ENCODE measurements at places on chromosomes 3 and 15.

- H3K27ac ChIP-seq = no peak overlapping the region
- no peaks in the 10 kb centered on the region for H3K4me1 ChIP-seq
- DNase-seq = no peak
- H3K4me3 ChIP-seq = no peak overlapping the region
Measured at GRCh38 chr3:128262457-128262856, 109.2 kb downstream of the EEFSEC start.

DNA sequence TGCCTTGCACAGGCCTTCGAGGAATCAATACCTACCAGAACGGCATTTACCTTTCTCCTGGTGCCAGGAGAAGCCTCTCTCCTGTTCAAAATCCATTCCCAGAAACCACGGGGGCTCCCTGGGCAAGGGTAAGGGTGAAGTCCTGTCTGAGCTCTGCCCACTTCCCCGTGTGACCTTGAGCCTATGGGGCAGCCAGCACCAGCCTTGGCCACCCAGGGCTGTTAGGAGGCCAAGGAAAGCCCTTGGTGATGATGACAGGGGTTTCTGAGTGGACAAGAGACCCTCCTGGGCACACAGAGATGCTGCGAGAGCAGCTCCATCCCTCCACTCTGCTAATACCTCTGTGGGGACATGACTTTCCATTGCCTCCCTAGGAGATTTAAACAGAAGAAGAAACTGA, 5.9 kb downstream of the SCN5A start:
- peaks cover 19% of the 10 kb centered on the region for H3K4me1 ChIP-seq
- no peak overlapping the region for H3K27ac ChIP-seq
- no peaks in the 10 kb centered on the region for H3K36me3 ChIP-seq
- peaks cover 92% of the 10 kb centered on the region for H3K27me3 ChIP-seq
- DNase-seq = no peak

DNA sequence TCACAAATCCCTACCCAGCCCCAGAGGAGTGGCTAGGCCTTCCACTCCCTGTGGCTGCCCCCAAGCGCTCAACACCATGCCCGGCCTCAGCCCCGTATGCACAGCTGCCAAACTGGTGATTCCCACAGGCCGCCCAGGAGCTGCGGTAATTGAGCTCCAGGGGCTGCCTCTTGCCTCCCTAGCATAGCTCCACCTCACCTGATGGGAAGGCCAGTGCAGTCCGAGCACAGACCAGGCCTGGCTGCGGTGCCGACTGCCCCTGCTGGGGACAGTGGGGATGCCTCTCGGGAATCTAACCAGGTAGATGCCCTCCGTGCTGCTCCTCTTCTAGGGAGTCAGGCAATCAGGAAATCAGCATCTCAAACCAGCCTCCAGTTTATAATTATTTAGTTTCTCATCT, 25.9 kb downstream of the SCN5A start:
- no peak overlapping the region for H3K4me3 ChIP-seq
- DNase-seq = no peak
- no peaks in the 10 kb centered on the region for H3K27me3 ChIP-seq
- H3K27ac ChIP-seq = no peak overlapping the region

DNA sequence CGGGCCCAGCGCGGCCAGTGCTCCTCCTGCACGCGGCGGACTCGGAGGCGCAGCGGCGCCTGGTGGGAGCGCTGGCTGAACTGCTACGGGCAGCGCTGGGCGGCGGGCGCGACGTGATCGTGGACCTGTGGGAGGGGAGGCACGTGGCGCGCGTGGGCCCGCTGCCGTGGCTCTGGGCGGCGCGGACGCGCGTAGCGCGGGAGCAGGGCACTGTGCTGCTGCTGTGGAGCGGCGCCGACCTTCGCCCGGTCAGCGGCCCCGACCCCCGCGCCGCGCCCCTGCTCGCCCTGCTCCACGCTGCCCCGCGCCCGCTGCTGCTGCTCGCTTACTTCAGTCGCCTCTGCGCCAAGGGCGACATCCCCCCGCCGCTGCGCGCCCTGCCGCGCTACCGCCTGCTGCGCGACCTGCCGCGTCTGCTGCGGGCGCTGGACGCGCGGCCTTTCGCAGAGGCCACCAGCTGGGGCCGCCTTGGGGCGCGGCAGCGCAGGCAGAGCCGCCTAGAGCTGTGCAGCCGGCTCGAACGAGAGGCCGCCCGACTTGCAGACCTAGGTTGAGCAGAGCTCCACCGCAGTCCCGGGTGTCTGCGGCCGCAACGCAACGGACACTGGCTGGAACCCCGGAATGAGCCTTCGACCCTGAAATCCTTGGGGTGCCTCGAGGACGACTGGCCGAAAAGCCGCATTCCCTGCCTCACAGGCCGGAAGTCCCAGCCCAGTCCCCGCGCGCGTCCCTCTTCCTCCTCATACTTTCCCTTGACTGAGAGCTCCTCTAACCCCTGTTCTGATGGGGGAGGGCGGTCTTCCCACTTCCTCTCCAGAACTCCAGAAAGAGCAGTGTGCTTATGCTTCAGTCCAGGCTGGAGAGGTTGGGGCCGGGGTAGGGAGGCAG, 1.4 kb upstream of the IL17RC start:
- no peaks in the 10 kb centered on the region for H3K36me3 ChIP-seq
- peak overlapping the region; percentile 41 for H3K4me3 ChIP-seq
- H3K27ac ChIP-seq = no peak overlapping the region
- DNase-seq = no peak

DNA sequence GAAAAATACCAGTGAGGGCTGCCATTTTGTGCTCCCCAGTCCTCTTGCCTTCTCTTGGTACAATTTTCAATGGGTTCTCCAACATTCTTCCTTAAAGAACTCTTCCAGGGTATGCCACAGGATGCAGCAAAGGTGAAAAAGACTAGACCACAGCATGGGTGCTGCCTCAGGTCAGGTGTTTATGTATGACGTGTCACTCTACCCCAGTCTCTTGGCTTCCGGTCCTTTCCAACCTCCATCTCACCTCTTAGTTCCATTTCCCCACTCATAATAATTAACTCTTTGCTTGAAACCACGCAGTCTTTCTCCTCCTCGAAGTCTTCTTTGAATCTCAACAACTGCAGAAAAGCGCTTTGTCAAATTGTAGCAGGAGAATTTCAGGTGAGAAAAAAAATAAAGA, 104.7 kb upstream of the TBC1D5 start:
- no peaks in the 10 kb centered on the region for H3K36me3 ChIP-seq
- DNase-seq = no peak
- H3K4me1 ChIP-seq = no peaks in the 10 kb centered on the region
- H3K4me3 ChIP-seq = no peak overlapping the region

DNA sequence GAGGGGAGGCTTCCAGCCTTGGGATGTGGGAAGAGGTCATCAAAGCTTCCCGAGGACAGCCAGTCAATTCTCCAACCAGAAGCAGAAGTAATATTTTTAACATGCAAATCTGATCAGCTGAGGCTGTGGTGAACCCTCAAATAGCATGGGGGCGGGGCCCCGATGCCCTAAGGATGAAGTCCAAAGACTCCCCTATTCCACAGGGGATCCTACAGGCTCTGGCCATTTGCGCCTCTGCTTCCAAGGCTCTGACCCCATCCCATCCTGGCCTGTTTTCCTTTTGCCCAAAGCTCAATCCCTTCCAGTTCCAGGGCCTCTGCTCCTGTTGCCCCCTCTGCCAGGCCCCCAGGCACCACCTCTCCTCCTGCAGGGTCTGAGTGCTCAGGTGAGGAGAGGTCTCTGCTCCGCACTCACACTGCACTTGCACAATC, 6.7 kb upstream of the CSK start:
- no peaks in the 10 kb centered on the region for H3K27me3 ChIP-seq
- no peak for DNase-seq
- no peaks in the 10 kb centered on the region for H3K36me3 ChIP-seq
- H3K27ac ChIP-seq = no peak overlapping the region
- H3K4me1 ChIP-seq = peaks cover 24% of the 10 kb centered on the region

- H3K27me3 ChIP-seq = no peaks in the 10 kb centered on the region
- DNase-seq = no peak
- H3K4me1 ChIP-seq = no peaks in the 10 kb centered on the region
- H3K36me3 ChIP-seq = no peaks in the 10 kb centered on the region
Measured at GRCh38 chr3:81394651-81395524, 366.6 kb downstream of the GBE1 start.

GRCh38 chr3:125401402-125401801, 26.3 kb upstream of the ZNF148 start:
- H3K27ac ChIP-seq = no peak overlapping the region
- no peak overlapping the region for H3K4me3 ChIP-seq
- no peaks in the 10 kb centered on the region for H3K4me1 ChIP-seq
- DNase-seq = no peak
- H3K27me3 ChIP-seq = peaks cover 3% of the 10 kb centered on the region

GRCh38 chr3:31289584-31289983, 243.1 kb upstream of the STT3B start:
- no peak overlapping the region for H3K4me3 ChIP-seq
- no peak overlapping the region for H3K27ac ChIP-seq
- H3K36me3 ChIP-seq = no peaks in the 10 kb centered on the region
- no peaks in the 10 kb centered on the region for H3K27me3 ChIP-seq

GRCh38 chr3:88150371-88150770, 612 bp downstream of the C3orf38 start:
- peaks cover 3% of the 10 kb centered on the region for H3K4me1 ChIP-seq
- DNase-seq = no peak
- H3K27me3 ChIP-seq = no peaks in the 10 kb centered on the region
- peak overlapping the region; percentile 94 for H3K4me3 ChIP-seq
- H3K36me3 ChIP-seq = peaks cover 49% of the 10 kb centered on the region
- H3K27ac ChIP-seq = peak overlapping the region; percentile 94

DNA sequence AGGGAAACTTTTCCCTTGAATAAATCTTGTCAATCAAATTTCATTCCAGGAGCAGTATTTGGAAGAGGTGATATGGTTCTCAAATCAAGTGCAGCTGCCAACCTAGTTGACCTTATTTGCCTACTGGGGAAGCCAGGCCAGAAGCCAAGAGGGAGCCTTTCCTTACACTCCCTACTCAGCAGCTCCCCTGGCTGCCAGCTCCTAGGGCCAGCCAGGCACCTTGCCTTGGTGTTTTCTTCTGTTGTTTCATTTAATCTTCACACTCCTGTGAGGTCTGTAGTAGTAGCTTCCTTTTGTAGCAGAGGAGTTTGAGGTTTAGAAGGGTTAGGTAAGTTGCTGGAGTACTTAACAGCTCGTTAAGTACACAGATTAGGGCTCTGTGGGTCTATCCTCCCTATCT, 22.6 kb downstream of the MKRN2OS start:
- DNase-seq = no peak
- H3K27ac ChIP-seq = no peak overlapping the region
- no peaks in the 10 kb centered on the region for H3K4me1 ChIP-seq
- H3K36me3 ChIP-seq = peaks cover 62% of the 10 kb centered on the region
- no peaks in the 10 kb centered on the region for H3K27me3 ChIP-seq

DNA sequence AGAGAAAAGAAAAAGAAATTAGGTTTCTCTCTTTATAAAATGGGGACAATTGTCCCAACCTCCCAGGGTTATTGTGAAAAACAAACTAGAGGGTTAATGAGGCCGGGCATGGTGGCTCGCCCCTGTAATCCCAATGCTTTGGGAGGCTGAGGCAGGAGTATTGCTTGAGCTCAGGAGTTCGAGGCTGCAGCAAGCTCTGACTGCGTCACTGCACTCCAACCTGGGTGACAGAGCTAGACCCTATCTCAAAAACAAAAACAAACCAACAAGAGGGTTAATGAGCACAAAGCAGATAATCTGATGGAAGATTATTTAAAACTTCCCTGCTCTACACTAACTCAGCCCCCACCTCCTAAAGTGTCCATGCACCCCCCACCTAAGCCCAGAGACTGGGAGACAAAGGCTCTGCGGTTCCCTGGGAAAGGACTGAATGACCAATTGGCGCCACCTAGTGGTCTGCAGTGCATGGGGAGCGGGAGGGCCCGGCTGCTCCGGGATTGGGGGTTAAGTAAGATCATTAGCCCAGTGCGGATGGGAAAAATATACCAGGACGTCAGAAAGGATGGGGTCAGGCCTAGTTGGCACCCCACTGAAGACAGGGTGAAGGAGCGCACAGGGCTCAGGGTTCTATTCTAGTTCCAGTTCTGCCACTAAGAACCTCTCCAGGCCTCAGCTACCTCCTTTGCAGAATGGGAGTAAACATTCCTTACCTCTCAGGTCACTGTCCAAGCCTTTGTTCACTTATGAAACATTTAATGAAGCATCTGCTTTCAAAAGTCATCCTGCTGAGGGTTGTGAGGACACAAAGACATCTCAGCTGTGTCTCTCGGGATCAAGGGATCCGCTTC, 15.6 kb downstream of the PIF1 start:
- peak; percentile 83 for DNase-seq
- H3K36me3 ChIP-seq = no peaks in the 10 kb centered on the region
- no peak overlapping the region for H3K4me3 ChIP-seq
- H3K27me3 ChIP-seq = no peaks in the 10 kb centered on the region
- H3K4me1 ChIP-seq = peaks cover 20% of the 10 kb centered on the region

DNA sequence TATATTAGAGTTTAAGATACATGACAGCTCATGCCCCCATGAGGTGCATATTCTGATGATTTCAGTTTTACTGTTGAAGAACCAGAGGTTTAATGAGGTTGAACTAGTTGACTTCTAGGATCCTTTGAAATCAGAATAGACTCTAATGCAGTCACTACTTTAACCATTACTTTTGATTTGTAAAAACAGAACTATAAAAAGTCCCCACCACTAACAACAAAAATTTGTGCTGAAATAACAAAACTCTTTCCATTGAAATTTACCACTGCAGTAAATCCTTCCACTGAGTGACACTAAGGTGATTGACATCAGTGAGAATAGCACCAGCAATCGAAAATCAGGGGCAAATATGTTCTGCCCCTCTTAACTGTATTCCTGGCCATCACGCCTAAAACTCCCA, 214.1 kb downstream of the SHQ1 start:
- H3K27me3 ChIP-seq = no peaks in the 10 kb centered on the region
- no peak overlapping the region for H3K4me3 ChIP-seq
- H3K36me3 ChIP-seq = no peaks in the 10 kb centered on the region
- no peak for DNase-seq

- H3K27ac ChIP-seq = no peak overlapping the region
- no peaks in the 10 kb centered on the region for H3K36me3 ChIP-seq
- H3K4me3 ChIP-seq = no peak overlapping the region
- no peaks in the 10 kb centered on the region for H3K4me1 ChIP-seq
- peaks cover 23% of the 10 kb centered on the region for H3K27me3 ChIP-seq
- DNase-seq = no peak
Measured at GRCh38 chr15:70772402-70772801, 9.0 kb upstream of the UACA start.

DNA sequence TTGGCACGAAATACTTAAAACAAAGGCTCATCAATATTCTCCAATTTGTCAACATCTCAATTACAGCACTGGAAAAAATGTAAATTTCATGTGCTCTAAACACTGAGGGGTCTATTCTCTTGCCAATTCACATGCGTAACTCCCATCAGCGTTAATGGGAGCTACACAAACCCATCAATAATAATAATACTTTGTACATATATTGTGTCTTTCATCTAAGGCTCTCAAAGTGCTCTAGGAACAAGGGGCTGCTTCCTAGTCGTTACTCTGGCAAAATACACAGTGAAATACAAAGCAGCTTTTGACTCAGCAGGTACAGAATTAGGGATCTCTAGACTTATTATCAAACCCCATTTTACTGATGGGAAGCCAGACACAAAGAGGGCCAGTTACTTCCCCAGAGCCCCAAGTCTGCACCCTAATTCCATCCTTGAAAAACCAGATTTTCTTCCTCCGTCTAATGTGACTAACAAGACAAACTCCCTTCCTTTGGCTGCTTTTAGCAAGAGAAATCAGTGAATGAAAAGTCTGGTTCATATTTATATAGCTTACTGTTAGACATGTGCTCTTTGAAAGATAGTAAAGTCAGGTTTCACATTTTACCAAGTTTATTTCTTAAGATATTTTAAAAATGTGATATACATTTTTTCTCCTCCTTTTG, 20.0 kb downstream of the MEIS2 start:
- DNase-seq = no peak
- no peaks in the 10 kb centered on the region for H3K27me3 ChIP-seq
- no peak overlapping the region for H3K27ac ChIP-seq
- peaks cover 5% of the 10 kb centered on the region for H3K4me1 ChIP-seq
- H3K4me3 ChIP-seq = no peak overlapping the region

GRCh38 chr15:78070049-78070700, 7.3 kb downstream of the TBC1D2B start:
- H3K36me3 ChIP-seq = no peaks in the 10 kb centered on the region
- H3K27me3 ChIP-seq = no peaks in the 10 kb centered on the region
- DNase-seq = no peak

All from neuronal stem cell (in vitro differentiated cells).